ENCODE measurements at places on chromosomes 5 and 9.

DNA sequence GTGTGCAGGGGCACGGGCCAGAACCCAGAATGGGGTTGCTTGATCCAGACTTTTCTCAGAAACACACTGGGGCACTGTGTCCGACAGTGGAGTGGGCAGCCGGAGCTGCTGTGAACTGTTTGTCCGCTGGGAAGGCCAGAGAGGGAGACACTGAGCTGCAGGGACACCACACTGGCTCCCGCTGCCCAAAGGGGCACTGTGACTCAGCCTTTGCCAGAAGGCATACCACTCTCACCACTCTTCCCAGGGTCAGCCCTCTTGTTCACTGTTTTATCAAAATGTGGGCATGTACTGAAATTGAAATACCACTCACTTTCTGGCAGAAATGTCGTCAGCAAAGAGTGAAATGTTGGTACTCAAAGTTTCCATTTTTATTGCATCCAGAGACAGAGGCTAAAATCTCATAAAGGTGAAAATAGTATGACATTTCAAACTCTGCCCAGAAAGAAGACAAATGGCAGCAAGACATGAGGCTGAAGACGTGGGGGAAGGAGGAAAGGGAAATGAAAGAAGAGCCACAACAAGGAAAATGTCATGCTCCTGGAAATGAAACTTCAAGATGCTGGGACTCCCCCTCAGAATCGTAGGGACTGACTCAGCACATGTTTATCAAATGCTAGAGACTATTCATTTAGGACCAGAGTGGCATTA is 4.5 kb upstream of the IL7R start:
- DNase-seq, result peak; percentile 56

DNA sequence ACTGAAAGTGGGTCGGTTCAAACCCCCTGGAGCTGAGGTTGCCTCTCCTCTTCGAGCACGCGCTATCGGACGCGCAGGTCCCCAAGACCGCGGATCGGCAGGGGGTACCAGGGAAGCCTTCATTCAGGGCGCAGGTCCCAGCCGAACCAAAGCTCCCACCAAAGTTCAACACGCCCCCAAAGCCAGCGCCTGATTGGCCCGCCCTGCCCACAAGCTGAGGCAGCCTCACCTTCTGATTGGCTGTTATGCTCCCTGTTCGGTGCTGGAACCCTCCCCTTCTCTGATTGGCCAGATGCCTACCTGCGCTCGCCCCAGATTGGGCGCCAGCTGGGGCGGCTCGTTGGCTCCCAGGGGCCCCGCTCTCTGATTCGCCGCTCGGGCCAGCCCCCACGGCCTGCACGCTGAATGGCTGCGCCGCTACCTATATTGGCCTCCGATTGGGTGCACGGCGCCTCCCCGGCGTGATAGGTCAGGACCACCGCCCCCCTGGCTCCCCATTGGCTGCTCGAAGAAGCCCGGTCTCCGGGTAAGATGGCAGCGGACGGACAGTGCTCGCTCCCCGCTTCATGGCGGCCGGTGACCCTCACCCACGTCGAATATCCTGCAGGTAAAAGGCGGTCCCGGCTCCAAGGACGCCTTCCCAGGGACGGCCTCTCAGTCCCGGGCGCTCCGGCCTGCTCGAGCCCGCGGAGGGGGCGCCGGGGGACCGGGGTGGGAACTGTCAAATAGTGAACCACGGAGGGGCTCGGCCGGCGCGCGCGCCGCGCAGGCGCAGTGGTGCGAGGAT is at the start of gene DOLPP1:
Gene DOLPP1 (plus strand): TSS at position 511 of the 787 bp plus-strand sequence. CDS start 21 bp downstream, at position 532.
- peak; percentile 99 for DNase-seq

DNA sequence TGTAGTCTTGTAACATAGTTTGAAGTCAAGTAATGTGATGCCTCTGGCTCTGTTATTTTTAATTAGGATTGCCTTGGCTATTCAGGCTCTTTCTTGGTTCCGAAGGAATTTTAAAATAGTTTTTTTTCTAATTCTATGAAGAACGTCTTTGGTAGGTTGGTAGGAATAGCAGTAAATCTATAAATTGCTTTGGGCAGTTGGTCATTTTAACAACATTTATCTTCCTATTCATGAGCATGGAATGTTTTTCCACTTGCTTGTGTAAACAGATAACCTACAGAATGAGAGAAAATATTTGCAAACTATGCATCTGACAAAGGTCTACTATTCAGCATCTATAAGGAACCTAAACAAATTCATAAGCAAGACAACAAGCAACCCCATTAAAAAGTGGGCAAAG is 173.2 kb upstream of the TRPC7 start:
- DNase-seq, result no peak

- DNase-seq, result no peak
Measured at GRCh38 chr5:41878643-41879478, 8.6 kb upstream of the OXCT1 start.

- peak; percentile 39 for DNase-seq
Measured at GRCh38 chr5:24110004-24110615, 534.7 kb downstream of the CDH10 start.

GRCh38 chr9:126939821-126940221 is 25.2 kb downstream of the RALGPS1 start:
- no peak for DNase-seq

Measured in HT1080 (cell line).